ENCODE measurements at places on chromosomes 13 and 19.

DNA sequence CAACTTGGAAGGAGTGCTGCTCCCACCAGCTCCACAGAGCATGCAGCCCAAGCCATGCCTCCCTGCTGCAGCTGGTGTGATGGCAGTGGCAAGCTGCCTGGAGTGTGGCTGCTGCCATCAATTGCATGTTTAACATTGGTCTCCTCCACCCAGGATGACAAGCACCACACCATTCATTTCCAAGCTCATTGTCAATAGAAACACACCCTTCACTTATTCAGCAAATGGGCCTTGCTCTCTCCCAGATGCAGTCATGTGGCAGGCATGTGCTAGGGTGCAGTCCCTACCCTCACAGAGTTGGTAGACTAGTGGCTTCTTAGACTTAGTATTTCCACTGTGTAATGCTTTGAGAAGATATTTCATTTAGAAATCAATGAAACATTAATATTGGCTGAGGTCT is 70.8 kb upstream of the FGF14 start:
- DNase-seq, result no peak

GRCh38 chr13:73718246-73718645 is 416.0 kb downstream of the KLF12 start:
- no peak for DNase-seq

DNA sequence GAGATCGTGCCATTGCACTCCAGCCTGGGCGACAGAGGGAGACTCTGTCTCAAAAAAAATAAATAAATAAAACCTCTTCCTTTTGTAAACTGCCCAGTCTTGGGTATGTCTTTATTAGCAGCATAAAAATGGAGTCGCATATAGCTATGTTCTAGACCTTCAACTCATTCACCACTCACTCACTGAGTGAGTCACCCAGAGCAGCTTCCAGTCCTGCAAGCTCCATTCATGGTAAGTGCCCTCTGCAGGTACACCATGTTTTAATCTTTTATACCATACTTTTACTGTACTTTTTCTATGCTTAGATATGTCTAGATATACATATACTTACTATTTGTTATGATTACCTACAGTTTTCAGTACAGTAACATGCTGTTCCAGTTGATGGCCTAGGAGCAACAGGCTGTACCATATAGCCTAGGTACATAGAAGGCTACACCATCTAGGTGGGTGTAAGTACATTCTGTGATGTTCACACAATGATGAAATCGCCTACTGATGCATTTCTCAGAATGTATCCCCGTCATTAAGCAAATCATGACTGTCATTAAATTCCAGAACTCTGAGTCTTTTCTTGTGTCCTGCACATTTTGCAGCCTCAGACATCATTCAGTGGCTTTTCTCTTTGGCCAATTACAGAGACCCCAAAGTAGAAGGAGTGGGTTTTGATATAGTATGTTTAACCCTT is 13.7 kb upstream of the FARP1 start:
- no peak for DNase-seq

DNA sequence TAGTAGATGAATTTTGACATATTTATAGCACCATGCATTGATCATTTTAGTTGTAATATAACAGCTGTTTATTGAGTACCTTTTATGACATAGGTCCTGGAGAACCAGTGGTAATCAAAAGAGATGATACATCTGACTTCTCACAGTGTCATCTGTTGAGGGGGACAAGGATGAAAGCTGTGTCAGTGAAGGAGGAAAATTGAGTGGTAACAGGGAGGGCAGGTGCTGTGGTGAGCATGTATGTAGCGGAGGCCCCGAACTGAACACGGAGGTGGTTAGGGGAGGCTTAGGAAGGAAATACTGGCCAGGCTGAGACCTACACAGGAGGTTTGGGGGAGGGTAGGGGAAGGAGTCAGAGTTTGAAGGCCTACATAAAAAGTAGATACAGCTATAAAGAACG is 199.7 kb downstream of the GGACT start:
- no peak for DNase-seq

GRCh38 chr19:40155749-40156265 is 35.4 kb upstream of the MAP3K10 start:
- no peak for DNase-seq

DNA sequence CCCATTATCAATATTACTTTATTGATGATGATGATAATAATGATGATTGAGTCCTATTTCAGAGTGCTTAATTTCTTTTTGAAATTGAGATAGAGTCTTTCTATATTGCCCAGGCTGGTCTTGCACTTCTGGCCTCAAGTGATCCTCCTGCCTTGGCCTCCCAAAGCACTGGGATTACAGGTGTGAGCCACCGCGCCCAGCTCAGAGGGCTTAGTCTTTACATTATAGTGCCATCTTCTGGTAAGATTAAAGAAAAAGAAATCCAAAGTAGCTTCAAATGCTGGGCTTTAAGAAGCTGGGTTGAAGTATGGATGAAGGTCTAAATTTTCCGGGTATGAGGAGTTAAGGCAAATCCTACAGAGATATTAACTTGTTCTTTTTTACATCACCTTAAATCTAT is 3.4 kb upstream of the ZNF333 start:
- no peak for DNase-seq

GRCh38 chr13:24627946-24628345 is 52.3 kb upstream of the ATP12A start:
- no peak for DNase-seq

DNA sequence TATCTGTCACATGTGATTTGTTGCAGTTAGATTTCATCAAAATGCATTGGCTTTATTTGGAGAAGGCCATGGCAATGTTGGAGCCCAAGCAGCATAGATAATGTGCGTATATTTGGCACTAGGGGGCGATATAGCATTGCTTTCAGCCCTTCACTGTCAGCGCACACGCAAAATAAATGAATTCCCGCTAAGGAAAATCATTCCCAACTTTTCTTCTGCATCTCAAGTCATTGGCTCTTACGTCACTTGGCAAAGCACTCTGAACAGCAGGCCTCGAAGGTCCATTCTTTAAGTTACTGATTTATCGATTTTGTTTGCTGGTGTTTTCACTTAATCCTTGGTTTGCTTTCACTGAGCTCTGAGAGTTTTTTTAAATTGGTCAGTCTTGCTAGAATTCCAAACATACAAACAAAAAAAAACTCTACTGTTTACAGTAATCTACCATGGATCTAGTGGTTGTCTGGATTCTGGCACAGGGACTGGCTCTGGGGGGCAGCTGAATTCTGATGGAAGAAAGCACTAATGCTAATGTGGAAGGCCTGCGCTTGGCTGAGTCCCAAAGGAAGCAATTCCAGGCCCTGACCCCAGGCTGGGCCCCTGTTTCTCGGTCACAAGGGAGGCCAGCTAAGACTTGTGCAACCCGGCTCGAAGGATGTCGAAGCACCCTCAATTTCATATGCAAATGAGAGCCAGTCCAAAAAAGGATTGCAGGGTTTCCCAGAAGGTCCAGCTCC is 97.7 kb upstream of the IPO5 start:
- DNase-seq, result peak; percentile 56

GRCh38 chr19:3398900-3399278 is 32.5 kb downstream of the NFIC start:
- DNase-seq, result no peak

DNA sequence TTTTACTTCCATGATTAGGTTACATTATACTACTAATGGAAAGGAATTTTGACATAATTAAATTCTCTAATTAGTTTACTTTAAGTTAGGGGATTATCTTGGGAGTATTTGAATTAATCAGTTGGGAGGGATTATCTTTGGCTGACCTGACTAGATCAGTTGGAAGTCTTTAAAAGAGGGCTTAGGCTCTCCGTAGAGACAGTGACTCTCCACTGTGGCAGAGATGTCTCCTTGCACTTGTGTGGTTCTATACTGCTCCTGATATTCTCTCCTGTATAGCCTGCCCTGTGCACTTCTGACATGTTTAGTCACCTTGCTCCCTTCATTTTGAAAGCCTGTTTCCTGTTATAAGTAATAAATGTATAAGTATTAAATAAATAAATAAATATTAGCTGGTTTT is 1612.3 kb upstream of the PRR20A start:
- DNase-seq, result no peak

DNA sequence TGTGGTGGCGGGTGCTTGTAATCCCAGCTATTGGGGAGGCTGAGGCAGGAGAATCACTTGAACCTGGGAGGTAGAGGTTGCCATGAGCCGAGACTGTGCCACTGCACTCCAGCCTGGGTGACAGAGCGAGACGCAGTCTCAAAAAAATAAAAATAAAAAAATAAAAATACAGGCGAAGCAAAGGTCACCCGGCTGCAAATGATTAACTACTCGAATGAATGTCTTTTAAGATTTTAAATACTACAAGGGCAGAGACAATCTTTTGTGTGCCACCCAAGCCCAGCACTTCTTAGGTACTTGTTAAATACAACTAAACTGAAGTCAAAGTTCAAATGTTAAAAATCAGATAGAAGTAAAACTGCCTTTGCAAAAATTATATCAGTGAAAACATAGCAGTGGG is 6.7 kb downstream of the LNX2 start:
- no peak for DNase-seq

DNA sequence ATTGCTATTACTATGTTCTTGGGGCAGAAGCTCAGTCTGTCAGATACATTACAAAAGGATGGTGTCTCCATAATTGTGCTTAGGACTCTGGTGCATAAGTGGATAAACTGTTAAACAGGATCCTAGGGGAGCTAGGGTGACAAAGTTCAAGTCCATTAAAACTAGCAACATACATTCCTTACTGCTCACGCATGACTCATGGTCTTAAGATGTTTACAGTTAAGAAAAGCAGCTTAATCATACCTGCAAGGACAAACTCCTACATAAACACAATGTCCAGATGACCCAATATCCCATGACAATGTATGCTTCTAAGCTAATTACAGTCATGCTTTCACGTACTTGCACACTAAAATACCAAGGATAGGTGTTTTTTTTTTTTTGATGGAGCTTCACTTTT is 3.5 kb upstream of the ZNF701 start:
- no peak for DNase-seq

- no peak for DNase-seq
These were observed 118.9 kb upstream of the UBL3 start for GRCh38 chr13:29969286-29969685.

Measured in pulmonary artery endothelial cell (primary cell).